Activated T-cell treated with anti-CD3 and anti-CD28 coated beads, Interleukin-2, amount 50 U/mL, for 72 hours (primary cell): ENCODE measurements at places on chromosomes 13 and 19. TPM values are rescaled to one million over a fixed set of nuclear protein-coding genes. Genes with fewer than 3 reads are reported as not detected.

Gene ZNF724
- total RNA-seq = 12.7 TPM

Gene RASAL3
- 112 TPM for total RNA-seq

Gene LRG1
- 0.67 TPM for total RNA-seq

DNA sequence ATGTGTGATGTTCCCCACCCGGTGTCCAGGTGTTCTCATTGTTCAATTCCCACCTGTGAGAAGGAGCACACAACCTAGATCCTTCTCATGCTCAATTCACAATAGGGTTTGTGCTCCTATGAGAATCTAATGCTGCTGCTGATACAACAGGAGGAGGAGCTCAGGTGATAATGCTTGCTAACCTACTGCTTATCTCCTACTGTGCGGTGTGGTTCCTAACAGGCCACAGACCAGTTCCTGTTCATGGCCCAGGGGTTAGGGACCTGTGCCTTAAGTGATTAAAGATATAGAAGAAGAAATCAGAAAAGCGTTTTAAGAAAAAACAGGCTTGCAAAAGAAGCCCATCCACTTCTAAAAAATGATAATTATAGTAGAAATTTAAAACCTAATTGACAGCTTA is 17.5 kb downstream of the DLEU7 start:
- no peak for DNase-seq

DNA sequence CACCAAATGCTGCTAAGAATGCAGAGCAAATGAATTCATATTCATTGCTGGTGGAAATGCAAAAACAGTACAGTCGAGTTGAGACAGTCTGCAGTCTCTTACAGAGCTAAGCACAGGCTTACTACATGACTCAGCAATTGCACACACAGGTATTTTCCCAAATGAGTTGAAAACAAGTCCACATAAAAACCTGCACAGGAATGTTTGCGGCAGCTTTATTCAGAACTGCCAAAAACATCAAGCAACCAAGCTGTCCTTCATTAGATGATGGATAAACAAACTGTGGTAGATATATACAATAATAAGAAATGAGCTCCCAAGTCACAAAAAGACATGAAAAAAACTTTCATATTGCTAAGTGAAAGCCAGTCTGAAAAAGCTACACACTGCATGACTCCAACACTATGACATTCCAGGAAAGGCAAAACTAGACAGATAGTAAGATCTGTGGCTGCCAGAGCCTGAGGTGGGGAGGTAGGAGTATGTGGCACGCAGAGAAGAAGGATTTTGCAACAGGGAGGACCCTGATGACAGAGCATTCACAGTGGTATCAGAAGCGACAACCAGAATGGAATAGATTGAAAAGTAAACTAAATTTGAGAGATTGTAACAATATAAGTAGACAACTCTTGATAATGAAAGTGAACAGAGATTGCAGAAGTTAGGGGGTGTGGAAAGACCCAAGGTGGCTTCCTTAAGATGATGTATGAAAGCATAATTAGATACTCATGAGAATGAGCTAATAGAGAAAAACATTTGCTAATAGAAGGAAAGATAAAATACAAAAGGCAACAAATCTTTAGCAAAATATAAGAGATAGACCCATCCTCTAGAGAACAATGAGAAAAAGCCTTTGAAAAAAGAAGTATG is 52.7 kb downstream of the TSC22D1 start:
- no peak for DNase-seq

DNA sequence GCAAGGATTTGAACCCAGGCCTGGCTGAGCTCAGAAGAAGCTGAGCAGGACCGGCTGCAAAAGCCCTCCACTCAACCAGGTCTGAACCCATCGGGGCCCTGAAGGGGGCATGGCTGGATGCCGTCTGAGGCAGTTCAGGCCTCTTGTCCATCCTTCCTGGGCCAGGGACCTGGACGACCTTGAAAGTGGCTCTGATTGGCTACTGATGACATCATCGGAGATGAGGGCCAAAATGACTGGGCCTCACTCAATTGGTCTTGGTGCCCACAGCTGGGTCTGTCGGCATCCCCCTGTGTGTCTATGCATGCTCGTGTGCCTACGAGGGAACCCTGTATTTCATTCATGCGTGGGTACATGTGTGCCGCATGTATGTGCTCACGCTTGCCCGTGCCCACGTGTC is 71.8 kb downstream of the PTPRS start:
- no peak for DNase-seq

GRCh38 chr13:95122063-95122462 is 179.2 kb downstream of the ABCC4 start:
- no peak for DNase-seq

DNA sequence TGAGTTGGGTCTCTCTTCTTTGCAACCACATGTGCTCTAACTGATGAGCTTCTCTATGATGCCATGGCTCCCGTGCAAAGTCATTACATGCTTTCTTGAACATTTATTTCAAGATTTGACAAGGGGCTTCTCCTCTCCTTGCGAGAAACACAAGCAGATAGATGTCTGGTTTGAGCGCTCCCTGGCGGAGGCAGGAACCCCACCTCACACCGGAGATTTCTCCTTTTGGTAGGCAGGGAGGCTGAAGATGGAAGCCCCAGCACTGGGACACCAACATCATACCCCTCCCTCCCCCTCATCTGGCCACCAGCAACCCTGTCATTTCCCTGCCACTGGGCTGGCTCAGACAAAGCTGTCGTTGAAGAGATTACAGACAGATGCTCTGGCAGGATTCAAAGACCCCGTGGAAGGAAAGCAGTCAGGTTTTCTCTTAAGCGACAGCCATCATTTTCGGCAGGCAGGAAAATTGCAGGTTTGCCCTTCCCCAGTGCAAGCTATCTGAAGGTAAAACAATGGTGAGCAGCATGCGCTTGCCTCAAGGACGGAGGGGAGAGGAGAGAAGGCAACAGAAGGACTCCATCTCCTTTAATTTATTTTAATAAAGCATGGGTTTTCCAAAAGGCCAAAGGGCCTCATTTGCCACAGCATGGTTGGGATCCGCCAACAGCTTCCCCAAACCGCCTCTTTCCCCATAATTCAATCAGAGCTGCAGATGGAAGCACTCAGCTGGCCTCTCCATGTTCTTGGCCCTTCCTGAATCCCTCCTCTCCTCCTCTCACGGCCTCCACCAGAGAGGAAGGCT is 344.1 kb upstream of the TSHZ3 start:
- no peak for DNase-seq
